ENCODE measurements at places on chromosomes 2 and 18. TPM values are rescaled to one million over a fixed set of nuclear protein-coding genes. Genes with fewer than 3 reads are reported as not detected.

ANTXR1 gene
- 4.2 TPM for polyA plus RNA-seq

IL1RN gene
- polyA plus RNA-seq, result 0.53 TPM

GRHL1 gene
- polyA plus RNA-seq, result 0.52 TPM

CFAP53 gene
- polyA plus RNA-seq, result 1.3 TPM

RAB6C gene
- polyA plus RNA-seq, result 0.06 TPM

BUB1 gene
- 0.07 TPM for polyA plus RNA-seq

TCF23 gene
- polyA plus RNA-seq, result not detected

KLHL14 gene
- polyA plus RNA-seq, result not detected

Data from psoas muscle (tissue), 8 donors.